ENCODE measurements at places on chromosomes 2 and 18.

DNA sequence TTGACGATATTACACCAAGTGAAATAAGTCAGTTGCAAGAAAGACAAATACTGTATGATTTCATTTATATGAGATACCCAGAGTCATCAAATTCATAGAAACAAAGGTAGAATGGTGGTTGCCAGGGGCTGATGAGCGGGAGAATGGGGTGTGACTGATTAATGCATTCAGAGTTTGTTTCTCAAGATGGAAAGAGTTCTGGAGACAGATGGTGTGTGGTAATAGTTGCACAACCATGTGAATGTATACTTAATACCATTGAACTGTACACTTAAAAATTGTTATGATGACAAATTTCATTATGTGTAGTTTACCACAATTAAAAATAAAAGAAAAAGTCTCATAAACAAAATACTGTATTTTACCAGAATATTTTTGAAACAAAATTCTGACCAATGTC lies 117.3 kb downstream of the PIGN start:
- no peak for DNase-seq

- no peak for DNase-seq
Observed at GRCh38 chr2:175004980-175005732, at the start of gene CHN1. TSS of gene CHN1 (minus strand) at chr2:175005381. CDS start at chr2:175004912, 469 bp downstream.

- no peak for DNase-seq
Observed at GRCh38 chr2:186889101-186889879, 40.3 kb upstream of the ZSWIM2 start.

- DNase-seq, result no peak
Observed at GRCh38 chr2:133906926-133907325, 338.7 kb upstream of the NCKAP5 start.

DNA sequence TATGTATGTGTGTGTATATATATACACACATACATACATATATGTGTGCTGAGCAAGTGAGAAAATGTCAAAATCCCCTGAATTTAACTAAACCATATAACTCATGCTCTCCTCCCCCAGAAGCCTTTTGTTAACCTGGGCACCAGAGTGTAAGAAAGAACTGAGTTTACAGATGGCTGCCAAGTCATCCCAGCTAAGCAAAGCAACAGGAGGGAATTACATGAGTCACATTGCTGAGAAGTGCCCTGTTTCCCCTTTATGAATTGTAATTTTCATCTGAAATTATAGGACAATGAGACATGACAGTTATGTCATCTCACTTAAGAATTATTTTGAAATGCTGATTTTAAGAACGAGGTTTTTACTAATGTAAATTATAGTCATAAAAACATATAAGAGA lies 29.9 kb downstream of the SCN7A start:
- DNase-seq, result no peak

DNA sequence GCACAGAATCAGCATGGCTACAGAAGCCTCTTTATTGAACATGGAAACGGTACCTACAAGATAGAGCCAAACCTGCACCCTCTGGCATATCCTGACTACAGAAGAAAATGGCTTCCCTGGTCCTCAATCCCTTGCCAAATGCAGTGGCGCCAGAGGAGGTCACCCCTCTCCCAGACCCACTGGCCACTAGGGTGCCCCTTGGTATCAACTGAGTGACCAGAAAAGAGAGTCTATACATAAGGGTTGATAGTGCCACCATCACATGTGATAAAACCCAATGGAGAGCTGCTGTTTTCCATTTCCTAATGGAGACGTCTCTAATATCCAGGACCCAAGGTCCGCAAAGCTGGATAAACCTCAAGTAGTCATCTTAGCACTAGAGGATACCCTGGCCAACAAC lies 52.7 kb upstream of the ALK start:
- DNase-seq, result no peak

GRCh38 chr2:138275881-138276280 lies 225.7 kb upstream of the SPOPL start:
- no peak for DNase-seq

GRCh38 chr18:32695534-32695933 lies 77.3 kb downstream of the KLHL14 start:
- no peak for DNase-seq

GRCh38 chr2:69493268-69493667 lies 56.0 kb upstream of the NFU1 start:
- no peak for DNase-seq

DNA sequence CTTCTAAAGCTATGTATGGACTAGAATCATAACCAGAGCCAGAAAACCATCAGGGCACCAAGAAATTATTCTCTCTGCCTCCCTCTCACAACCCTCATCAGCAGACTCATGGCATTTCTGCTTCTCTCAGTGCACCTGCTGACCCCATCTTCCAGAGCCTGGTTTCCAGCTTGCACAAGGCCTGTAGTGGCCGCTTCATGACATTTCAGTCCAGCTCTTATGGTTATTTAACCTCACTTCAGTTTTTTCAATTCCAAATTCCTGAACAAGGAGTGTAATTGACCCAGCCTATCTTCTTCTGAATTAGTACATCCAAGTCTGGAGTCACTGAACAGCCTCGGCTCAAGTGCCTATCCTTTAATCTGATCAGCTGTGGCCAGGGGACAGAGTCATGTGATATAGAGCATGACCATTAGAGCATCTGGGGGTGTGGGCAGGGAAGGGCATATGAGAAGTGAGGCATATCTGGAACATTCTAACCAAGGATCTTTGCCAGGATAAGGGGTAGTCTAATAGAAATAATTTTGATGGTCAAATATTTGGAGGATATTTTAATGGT lies 97.2 kb upstream of the TMEM17 start:
- no peak for DNase-seq

- DNase-seq, result no peak
Observed at GRCh38 chr2:29013057-29013780, 32.1 kb downstream of the TOGARAM2 start.

DNA sequence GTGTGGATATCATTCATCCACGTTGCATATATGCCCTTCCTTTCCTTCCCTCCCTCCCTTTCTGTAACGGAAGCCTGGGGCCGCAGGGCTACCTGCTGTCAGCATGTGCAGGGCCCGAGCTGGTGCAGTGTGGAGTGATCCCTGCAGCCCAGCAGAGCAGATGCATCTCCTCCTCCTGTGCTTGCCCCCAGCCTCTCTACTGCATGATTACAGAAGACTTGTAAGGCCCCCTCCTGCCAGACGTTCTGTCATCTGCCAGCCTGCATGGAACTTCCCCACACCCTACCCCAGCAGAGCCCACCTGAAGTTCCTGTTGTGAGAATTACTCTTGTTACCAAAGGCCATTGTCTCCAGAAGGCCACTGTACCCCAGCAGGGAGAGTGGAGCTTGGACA lies 67.5 kb upstream of the FOSL2 start:
- no peak for DNase-seq

- DNase-seq, result no peak
Observed at GRCh38 chr18:76979111-76979751, 153.4 kb downstream of the MBP start.

DNA sequence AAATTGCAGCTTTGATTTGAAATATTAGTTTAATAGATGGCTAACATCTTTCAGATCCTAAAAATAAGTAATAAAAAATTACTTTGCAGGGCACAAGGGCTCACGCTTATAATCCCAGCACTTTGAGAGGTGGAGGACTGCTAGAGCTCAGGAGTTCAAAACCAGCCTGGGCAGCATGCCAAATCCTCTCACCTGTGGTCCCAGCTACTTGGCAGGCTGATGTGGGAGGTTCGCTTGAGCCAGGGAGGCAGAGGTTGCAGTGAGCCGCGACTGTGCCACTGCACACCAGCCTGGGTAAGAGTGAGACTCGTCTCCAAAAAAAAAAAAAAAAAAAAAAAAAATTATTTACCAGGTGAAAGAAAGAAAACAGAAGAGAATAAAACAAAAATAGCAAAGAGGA lies 449.8 kb downstream of the NRXN1 start:
- DNase-seq, result no peak

DNA sequence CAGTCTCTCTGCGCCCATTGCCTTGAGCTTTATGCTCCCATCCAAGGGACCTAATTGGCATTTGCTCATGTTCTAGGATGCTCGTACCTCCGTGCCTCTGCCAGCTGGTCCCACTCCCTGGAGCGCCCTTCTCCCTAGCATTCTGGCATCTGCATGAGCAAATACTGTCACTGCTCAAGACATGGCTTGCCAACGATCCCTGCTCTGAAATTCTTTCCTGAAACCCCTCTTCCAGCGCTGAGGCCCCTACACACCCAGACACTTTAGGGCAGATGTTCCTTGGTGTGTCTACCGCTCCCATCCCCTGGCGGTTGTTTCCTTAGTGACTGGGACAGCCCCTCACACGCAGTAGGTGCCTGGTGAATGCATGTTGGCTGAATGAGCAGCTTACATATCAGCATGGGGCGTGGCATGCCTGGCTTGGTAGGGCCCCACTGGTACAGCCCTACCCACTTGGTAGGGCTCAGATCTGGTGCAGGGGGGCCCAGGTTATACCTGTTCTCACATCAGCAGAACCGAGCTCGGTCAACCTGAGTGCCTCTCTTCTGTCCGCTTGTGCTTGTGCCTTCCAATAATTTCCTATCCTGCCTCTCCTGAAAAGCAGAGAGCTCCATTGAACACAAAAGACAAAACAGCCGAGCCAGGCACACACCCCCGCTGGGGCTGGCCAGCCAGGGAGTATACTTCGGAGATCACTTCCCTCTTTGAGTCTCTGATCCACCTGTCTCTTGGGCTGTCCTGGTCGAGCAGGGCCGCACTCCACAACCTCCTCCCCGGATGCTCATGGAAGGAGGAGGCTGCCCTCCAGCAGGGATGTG lies 59.2 kb downstream of the INHBB start:
- no peak for DNase-seq

DNA sequence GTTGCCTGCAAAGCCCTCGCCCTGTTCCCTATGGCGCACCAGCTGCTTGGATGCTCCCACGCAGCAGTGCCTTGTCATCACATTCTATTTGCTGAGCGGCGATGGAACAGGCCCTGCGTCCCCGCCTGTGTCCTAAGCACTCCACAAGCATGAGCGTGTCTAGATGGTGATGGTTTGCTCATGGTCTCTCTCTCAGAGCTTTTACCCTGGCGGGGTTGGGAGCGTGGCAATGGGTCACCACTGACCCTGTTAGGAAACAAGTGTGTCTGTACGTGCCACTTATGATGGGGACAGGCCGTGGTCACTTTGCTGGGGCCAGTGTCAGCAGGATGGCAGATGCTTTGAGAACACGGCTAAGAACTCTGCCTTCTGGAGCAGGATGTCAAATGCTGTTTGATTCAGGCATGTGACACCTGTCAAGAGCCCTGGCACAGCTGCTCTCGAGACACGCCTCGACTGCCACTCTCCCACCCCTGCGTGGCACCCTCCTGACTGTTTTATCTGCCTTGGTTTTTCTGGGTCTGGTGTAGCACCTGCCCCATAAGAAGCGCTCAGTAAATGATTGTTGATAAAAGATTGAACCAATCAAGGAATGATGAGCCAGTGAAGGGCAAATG lies 44.2 kb downstream of the RRM2 start:
- no peak for DNase-seq

- no peak for DNase-seq
Observed at GRCh38 chr2:67782443-67782842, 280.4 kb downstream of the C1D start.

Data from forelimb muscle (tissue), 1 donor.